ENCODE measurements at places on chromosomes 13 and 19.

DNA sequence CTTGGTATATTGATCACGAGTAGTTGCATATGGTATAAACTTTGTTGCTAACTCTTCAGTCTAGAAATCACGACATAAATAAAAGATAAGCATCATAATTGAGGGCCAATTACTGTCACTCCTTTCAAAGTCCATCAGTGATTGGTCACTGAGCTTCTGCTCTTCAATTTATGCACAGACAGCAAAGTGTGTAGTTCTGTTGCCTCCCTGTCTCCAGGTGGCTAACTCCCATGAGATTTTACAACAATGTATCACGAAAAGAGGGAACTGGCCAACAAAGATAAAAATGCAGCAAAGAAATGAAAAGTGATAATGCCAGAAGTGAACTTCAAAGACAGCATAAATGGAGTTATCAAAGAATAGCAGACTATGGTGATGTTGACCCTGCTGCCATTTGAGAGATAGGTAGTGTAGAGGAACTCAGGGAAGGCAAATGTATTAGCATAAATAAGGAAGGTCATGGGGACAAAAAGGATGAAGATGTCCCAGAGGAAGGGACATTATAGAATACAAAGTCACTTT, 12.7 kb upstream of the TNFSF14 start:
- DNase-seq, result no peak

GRCh38 chr19:1068009-1069001, 1.3 kb downstream of the ARHGAP45 start:
- DNase-seq, result no peak

DNA sequence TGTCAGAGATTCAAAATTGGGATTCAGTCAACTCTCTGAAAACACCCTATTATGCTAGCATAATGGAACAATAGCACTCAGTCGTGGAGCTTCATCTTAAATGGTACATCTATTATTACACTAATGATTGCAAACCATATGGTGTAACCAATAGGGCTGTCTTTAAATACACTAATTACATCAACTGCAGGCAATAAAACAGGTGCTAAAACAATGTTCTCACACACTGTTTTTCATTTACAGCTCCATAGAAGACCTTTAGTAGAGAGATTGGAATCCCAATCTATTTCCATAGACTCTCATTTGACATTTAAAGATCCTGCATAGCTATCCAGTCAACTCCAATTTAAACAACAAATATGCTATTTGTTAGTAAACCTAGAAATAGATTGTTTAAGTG, 1917.4 kb downstream of the OLFM4 start:
- DNase-seq, result no peak

DNA sequence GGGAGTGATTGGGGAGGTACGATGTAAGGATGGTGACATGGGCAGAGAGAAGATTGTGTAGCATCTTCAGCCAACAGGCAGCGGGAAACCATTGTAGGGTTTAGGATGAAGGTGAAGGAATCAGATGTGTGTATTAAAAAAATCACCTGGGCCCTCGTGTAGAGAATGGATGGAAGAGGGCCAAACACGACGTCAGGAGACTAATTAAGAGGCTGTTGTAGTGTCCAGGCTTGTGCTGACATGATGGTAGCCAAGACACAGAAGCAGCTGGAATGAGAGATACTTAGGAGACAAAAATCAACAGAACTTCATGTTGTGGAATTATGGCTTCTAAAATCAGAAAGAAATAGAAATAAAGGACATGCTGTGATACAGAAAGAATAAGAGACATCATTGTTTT, 41.2 kb upstream of the ARGLU1 start:
- no peak for DNase-seq

DNA sequence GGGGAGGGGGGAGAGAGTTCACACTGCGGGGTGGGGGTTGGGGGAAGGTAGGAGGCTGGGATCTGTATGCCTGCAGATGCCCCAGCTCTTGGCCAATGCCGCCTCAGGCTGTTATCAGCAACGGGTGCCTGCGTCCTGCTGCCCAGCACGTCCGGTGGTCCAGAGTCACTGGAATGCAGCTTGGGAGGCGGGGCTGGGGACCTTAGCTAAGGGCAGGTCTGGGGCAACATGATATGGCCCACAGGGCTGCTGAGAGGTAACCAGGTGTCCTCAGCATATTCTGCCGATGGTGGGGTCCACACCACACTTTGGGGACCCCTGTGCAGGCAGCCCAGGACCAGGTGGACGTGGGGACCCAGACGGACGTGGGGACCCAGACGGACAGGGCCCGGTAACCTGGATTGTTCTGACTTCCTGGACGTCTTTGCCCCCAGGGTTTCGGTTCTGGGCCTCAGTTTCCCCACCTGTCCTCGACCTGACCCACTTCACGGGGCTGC, 668 bp upstream of the ARHGAP45 start:
- no peak for DNase-seq

DNA sequence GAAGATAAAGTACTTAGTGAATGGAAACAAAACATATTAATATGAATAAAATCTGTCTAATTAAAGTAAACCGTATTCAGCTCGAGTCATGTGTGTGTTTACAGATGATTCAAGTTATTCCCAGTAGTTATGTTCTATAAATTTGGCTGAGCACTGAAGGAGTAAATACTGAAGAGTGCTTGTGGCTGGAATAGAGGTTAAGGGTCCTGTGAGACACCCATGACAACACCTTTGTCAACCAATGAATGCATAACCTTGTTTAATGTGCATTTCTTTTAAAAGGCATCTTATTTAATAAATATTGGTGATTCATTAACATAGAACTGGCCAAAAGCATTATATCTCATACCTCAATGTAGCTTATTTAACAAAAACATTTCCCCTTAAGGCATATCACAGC, 577.8 kb upstream of the SLITRK5 start:
- no peak for DNase-seq

- no peak for DNase-seq
These were observed 108.6 kb downstream of the AKAP11 start for GRCh38 chr13:42380420-42381164.

DNA sequence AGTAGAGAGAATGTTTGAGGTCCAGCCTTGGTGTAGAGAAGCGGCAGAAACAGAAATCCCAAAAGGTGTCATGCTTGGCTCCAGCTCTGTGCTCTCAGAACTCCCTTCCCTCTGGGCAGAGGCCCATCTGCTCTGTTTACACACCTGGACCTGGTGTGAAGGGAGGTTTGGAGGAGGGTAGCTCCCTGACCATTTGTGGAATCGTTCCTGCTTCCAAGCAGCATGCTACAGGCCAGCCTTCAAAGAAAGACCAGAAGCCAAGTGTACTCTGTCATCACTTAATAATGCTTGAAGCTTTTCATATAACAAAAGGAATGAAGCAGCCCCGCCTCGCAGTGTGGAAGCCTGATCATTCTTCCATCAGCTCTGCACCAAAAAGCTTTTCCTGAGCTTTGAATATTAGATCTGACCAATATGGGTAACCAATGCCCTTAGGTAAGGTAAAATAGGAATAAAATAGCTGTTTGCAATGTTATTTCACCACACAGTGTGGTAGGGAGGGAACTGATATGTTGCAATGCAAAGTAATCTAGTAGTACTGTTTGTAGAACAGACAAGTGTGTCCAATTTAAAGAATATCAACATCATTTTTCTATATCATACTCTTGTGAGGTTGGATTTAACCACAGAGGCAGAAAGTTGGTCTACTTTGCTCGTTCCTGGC, 63.3 kb downstream of the ZIC5 start:
- DNase-seq, result no peak

- DNase-seq, result no peak
These were observed 7.2 kb downstream of the ZNF552 start for GRCh38 chr19:57807541-57807940.

DNA sequence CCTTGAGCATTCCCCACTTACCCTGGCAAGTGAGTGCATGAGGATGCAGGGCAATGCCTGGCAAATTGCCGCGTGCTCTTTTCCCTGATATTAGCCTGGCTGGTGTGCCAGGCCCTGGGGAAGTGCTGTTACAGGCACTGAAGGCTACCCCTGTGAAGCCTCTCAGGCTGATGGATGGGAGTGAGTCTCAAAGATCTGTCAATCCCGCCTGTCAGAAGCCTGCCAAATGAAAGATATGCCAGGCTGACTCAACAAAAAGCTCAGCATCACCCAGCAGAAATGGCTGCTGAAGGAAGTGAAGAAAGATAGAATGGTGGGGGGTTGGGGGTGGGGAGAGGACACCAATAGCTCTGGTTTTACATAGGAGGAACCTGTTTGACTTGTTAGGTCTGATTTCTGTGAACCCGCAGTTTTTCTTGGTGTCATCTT, 112.1 kb downstream of the LACC1 start:
- no peak for DNase-seq

DNA sequence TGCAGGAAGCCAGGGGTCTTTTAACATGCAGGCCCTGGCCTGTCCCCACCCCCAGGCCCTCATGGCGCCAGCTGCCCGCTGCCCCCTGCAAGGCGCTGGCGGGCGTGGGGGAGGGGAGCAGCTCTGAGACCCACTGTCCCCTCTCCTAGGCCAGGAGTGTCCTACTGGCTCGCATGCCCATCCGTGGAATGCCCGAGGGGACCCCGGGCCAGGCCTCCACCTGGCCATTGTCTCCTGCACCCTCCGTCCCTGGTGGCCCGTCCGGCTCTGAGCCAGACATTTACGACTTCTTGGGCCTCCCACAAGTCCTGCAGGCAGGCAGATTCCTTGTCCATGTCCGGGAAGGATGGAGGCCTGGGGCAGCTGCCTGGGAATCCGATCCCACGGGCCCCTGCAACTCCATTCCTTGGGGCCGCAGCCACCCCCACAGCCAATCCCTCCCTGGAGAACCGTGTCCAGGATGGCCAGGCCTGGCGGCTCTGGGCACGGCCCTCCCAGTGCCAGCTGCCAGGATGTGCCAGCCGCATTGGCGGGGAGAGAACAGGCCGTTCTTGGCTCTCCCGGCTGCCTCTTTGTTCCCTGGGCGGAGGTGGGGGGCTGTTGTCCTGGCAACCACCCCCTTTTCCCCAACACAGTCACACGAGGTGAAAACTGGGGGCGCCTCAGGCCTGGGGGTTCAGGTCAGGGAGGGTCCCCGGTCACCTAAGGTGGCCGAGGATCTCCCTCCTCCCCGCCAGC, 10.5 kb upstream of the PLIN3 start:
- DNase-seq, result peak; percentile 29

DNA sequence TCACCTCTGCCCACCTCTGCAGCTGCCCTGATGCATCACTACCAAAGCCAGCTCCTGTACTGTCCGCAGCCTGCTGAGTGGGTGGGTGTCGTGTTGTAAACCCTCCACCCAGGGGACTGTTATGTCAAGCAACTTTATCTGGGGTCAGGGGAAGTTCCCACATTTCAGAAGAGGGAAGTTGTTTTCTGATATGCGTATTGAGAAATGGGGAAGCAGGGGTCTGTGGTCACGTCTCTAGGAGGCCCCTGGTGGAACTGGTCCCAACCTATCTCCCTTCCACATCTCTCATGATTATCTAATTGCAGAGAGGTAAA, 31.2 kb downstream of the CLEC17A start:
- no peak for DNase-seq

DNA sequence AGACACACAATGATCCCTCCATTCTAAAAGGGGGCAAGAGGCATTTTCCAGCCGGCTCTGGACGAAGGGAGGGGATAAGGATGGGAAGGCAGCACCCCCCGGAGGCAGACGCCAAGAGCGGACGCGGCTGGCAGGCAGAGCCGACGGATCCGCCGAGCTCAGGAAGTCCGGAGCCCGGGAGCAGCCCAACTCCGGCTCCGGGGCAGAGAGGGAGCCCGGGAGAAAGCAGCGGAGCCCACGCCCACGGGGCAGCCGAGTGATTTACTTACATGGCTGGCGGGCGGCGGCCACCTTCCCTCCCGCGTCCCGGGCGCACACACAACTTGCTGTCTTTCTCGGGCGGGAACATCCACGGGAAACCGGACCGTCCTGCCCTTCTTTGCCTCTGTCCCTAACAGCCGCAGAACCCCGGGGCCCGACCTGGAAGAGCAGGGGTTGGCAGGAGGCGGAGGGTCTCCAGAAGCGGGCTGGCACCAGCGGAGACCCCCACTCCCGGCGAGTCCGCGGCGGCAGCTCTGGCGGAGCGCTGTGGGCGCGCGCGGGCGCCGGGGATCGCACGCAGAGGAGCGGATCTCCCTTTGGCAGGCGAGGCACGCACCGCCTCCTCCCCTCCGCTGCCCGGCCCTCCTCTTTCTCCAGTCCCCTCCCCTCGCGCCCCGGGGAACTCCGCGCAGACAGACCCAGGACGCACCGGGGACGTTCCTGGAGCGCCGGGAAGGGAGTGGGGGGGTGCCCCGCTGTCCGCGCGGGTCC, at the start of gene LHFPL6:
LHFPL6 (minus strand) TSS at position 580 of the 753 bp plus-strand sequence.
- peak; percentile 78 for DNase-seq

- no peak for DNase-seq
These were observed 659 bp upstream of the PAFAH1B3 start for GRCh38 chr19:42303101-42303464.

GRCh38 chr13:113607056-113607888, 22.7 kb downstream of the TFDP1 start:
- no peak for DNase-seq

DNA sequence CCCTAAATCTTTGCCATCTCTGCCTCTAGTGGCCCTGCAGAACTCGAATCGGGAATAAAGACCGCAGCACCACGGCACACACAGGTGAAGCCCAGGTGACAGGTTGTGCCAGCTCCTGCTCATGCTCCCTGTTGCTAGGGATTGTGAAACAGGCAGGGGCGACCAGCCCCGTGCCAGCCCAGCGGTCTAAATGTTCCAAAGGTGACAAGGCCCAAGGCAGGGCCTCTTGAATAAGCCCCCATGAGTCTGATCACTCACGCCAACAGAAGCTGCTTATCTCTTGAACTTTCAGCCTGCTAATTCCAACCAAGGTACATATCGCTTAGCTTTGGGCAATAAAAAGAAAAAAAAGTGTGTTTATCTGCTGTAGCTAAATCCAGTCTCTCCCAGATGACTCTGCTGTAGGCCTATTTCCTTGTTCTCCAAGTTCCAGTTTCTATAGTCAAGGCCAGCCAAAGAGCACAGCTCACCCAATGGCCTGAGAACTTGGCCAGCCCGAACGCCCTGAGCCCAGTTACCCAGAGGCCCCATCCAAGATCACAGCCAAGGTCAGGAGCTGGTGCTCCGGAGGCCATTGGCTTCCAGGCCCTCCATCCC, 191.1 kb upstream of the GPR12 start:
- no peak for DNase-seq

DNA sequence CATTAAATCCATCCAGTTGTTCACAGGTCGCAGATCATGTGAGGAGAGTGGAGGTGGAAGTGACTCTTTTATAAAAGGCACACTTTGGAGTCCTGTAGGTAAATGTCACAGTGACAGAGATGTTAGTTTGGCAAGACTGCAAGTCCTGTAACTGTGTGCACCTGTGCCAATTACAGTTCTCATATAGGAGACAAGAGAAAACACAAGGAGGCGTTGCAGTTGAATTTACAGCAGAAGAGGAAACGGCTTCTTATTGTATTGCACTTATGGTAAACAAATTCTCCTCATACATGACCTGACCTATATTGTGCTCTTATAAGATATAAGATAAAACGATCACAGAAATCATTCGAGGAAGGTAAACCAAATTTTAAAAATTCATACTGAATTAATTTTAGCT, 732.8 kb upstream of the SLC10A2 start:
- no peak for DNase-seq

- no peak for DNase-seq
These were observed 31.8 kb downstream of the CACNG6 start for GRCh38 chr19:54023191-54023590.

- DNase-seq, result no peak
These were observed 1.2 kb upstream of the ACP7 start for GRCh38 chr19:39082745-39083598.
